ENCODE measurements at places on chromosomes 4 and X.

GRCh38 chr4:43332052-43332425 is 439.5 kb downstream of the GRXCR1 start:
- DNase-seq, result no peak

GRCh38 chrX:135330706-135331105 is 21.4 kb downstream of the ETDC start:
- no peak for DNase-seq

DNA sequence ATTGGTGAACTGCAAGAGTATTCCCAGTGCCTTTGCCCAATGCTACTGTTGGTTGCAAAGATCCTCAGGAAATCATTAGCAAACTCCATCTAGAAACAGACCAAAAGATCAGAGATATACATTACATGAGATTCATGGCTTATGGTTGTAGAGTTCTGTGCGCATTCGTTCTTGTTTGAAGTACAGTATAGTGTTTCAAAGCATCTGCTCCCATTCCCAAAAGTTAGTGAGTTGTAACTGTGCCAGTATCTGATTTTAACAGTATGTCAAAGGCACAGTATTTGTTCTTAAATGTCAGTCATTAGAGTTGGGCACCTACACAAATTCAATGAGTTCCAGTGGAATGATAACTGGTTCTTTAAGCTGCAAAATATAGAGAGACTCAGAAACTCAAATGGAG is 314.7 kb upstream of the ATOH1 start:
- no peak for DNase-seq

- DNase-seq, result no peak
Observed at GRCh38 chr4:85209161-85209560, 242.7 kb upstream of the WDFY3 start.

DNA sequence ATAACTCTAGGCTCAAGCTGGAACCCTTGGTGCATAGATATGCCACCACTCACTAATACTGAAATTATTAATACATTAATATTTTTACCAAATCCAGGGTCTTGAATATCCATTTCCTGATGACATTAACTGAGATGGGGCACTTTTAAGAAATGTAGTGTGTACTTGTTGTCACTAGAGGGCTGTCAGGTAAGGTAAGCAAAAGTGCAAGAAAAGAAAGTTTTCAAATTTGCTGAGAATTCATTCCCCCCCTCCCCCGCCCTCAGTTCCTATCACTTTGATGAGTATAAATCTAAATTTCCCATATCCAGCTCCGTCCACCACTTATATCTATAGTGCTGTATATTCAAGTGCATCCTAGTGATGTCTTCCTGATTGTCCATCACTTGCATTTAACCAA is 20.5 kb upstream of the WDR44 start:
- no peak for DNase-seq

GRCh38 chr4:163109967-163110366 is 56.7 kb downstream of the NAF1 start:
- no peak for DNase-seq

GRCh38 chr4:144709793-144710525 is 64.0 kb downstream of the HHIP start:
- DNase-seq, result no peak

DNA sequence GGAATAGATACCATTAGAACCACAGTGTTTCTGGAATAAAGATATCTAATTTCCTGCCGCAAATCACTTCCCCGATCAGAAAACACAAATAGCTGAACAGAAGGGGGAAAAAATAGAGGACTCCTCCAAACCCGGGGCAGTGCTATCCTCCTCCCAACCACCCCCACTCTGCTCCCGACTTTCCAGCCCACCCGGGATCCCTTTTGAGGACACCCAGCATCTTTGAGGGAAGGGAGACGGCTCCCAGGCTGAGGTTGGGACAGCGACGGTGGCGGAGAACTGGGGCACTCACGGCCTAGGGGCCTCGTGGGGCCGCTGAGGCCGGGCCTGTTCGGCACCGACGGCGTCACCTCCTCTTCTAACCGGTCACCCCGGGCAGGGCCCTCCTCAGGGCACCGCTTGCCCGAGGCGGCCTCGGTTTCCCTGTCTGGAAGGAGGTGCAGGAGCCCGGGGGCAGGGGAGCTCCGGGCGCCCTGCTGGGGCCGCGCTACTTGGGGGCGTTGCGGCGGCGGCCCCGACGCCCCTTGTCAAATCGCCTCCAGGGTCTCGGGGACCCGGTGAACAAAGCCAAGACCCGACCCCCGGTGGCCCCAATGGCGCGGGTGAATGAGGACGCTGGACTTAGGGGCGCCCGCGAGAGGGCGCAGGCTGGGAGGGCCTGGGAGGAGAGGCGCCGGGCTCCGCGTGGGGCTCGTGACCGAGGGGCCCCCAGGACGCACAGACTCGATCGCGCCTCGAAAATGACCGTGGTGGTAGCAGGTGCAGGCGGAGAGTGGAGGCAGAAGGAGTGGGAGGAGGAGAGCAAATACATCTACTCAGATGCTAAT is 6.9 kb upstream of the ARX start:
- no peak for DNase-seq

DNA sequence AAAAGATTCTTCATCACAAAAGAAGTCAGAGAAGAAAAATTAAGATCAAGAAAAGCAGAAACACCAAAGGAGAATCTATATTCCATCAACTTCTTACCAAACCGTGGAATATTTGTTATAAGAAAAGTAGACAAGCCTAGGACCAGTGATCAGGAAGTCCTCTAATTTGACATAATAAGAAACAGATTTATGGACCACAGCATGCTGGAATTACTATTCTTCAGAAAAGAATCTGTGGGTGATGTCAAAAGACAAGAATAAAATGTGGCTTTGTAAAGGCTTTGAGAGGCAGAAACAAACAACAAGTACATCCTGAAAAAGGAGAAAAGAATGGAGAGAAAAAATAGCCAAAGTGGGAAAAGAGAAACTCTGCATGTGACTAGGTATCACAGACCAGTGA is 123.3 kb downstream of the SLC10A7 start:
- DNase-seq, result no peak

GRCh38 chr4:42914937-42915336 is 22.4 kb downstream of the GRXCR1 start:
- no peak for DNase-seq

DNA sequence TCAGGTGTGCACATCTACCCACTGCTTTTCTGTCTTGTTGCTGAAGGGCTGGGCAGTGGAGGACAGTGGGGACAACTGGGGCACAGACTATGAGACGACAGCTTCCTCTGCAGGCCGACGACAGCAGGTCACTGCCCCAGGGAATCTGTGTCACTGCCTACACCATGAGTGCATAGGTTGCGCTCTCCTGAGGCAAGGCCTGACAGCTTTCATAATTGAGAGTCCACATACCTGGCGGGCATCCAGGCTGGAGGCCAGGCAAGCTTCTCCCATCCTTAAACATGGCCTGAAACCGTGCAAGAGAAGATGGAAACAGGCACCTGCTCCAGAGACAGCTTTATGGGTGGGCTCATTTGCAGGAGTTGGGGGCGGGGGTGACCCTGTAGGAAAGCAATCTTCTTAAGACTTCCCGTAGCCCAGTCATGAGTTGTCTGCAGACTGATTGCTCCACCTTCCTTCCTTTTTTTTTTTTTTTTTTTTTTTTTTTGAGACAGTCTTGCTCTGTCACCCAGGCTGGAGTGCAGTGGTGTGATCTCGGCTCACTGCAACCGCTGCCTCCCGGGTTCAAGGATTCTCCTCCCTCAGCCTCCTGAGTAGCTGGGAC is 2.9 kb downstream of the ANOS1 start:
- DNase-seq, result no peak

DNA sequence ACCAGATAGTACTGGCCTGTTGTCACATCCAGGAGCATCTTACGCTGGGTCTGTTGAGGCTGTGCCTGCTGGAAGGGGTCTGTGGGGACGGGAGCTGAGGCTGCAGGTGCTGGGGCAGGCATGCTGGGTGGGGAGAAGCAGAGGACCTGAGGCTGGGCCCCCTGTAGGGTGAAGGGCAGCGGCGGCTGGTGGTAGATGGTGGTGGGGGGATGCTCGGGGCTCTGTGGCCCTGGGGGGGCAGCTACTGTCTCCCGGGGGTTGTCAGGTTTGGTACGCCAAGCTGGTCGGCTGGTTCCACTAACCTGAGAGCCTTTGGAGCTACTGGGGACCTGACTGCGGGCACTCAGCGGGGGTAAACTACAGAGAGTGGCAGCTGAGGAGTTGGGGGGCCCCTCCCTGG is 7.8 kb downstream of the C4orf54 start:
- no peak for DNase-seq

DNA sequence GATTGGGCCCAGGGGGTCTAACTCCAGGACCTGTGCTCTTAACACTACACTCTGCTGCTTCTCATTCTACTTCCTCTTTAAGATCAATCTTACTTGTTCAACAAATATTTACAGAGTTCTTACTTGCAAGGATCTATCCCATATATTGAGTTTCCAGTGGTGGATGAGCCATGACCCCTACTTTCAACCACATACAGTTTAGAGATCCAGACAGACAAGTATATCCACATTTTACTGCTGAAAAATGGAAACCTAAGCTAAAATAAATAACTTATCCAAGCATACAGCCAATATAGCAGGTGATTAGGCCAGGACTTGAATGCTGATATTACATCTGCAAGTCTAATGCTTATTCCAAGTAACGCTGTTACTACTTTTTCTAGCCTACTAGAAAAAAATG is 18.7 kb downstream of the TMEM150C start:
- DNase-seq, result no peak

DNA sequence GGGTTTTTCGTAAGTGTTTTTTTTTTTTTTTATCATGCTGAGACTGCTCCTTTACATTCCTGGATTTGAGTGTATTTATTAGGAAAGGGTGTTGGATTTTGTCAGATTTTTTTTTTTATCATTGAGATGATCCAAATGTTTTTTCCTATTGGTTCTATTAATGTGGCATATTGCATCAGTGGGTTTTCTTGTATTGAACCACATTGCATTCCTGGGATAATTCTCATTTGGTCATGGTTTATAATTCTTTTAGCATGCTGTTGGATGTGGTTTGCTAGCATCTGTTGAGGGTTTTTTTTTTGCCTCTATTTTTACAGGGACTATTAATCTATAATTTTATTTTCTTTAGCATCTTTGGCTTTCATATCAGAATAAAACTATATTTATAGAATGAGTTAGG is 28.8 kb downstream of the COL4A5 start:
- no peak for DNase-seq

DNA sequence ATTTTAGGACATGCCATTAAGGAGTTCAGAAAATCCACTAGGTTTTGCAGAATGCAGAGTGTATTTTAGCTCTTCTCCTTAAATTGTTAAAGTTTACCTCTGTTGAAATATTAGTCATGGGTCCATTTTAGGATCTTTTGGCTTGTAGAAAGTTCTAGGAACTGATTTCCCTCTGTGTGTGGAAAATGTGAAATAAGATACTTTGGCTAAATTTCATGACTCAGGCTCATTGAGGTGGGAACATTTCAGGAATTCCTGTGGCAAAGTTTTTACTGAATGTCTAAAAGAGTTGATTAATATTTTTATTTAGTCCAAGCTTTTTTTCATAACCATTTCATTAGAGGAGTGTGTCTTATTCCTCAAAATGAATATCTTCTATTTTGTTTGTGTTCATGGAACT is 7.0 kb downstream of the FHIP1A start:
- DNase-seq, result no peak
